ENCODE measurements at places on chromosomes 11 and 22.

- no peak for DNase-seq
Measured at GRCh38 chr22:45221201-45221600, 19.5 kb downstream of the KIAA0930 start.

DNA sequence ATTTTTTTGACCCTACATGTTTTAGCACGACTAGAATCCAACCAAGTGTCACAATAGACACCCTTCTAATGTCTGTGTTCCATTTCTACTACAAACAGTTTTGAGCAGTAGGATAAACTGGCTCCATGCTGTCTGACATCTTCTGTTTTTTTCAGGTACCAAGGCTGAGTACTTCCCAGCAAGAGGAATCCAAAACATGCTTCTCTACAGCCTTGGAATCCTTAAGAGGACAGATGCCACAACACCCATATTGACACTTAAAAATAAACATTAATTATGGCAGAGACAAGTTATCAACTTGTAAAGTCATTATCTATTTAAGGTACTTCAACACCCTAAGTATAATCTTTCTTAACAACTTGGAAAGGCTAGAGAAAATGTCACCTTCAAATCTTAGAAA, 54.2 kb downstream of the LGR4 start:
- DNase-seq: no peak

DNA sequence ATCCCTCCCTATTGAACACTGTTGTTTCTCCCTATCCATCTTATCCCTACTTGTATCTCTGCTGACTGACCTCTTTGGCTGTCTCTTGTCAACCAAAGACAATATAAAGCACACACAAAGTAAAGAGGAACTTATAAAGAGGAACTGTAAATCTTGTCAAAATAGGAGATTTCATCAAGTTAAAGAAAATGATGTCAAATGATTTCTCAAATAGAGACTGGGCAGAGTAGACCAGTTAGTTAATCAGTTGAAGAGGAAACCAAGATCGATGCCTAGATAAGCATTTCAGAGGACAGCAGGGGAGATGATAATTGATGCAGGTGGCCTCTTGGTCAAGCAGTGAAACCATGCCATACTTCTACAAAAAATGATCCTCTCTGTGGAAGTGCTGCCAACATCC, 22.7 kb downstream of the KCNQ1OT1 start:
- DNase-seq: no peak

DNA sequence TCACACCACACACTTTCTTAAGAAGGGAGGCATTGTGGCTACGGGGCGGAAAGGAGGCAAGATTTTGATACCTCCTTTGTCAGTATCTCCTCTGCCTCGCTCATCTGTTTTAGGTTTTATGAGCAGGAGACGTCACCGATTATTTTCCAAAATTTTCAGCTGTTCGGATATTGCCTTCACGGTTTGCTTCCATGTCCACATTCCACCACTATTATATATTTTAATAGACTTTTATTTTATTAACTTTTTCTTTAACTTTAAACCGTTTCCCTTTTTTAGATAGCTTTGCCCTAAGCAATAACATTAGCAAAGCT, 33.7 kb upstream of the CREB3L1 start:
- DNase-seq: no peak

DNA sequence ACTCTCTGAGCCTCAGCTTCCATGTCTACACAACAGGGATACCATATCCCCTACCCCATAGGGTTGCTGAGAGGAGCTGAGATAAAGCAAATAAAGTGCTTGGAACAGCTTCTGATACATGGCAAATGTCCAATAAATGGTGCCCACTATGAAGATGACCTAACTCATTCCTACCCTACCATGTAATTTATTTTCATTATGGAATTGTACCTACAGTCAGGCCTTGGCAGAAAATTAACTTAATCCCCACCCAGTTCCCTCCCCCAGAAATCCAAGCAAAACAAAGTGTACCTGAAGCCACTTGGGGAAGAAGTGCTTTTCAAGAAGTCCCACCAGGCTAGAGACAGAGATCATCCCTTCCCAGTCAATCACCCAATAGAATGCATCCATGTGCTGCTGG, 10.8 kb downstream of the SRRD start:
- DNase-seq: no peak

DNA sequence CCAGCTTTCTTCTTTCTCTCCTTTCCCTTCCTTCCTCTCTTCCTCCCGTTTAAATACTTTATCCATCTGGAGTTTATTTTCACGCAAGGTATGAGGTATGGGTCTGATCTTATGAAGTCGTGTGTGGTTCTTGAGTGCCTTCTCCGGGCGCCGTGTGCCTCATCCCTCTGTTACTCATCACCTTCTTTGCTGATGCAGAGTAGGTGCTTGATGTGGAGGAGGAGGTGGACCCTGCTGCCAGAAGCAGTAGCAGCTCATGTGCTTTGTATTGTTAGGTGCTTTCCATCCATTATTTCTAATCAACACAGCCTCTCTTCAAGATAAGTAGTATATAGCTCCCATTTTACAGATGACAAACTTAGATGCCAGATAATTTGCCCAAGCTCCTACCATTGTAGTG, 47.0 kb downstream of the TNRC6B start:
- DNase-seq: no peak

DNA sequence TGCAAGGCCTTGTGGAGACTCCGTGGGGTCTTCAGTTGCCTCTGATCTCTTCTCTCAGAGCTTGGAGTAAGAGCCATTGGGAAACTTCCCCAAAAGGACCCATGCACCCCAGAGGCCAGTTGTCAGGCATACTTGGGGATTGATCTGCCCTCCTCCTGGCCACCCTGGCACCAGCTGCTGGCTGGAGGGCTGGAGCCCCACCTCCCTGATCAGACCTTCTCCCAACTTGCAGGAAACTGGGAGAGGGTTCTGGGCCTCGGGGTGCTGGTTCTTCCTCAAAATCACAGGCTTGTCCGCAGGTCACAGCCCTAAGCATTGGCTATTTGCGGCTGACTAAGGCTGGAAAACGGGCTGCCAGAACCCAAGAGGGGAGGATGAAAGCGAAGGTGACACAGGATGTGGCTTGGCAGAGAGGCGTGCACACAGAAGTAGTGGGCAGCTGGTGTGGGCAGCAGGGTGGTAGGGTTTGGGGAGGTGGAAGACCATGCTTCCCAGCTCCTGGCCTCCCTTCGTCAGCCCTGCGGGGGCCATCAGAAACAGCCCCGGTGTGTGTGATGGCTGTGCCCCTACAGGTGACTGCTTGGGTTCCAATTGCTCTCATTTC, 1.3 kb upstream of the DGKZ start:
- no peak for DNase-seq

- no peak for DNase-seq
Measured at GRCh38 chr11:70348191-70348590, 50.1 kb upstream of the CTTN start.

DNA sequence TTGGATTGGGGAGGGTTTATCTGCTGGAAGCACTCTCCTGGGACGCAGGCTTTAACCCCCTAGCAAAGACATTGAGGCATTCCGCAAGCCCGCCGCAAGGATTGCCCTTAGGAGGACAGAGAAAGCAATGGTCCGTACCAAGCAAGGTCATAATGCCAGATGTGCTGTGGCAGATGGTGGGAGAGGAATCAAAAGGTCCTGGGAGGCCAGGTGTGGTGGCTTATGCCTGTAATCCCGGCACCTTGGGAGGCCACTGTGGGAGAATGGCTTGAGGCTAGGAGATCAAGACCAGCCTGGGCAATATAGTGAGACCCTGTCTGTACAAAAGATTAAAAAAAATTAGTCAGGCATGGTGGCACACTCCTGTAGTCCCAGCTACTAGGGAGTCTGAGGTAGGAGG, 12.4 kb upstream of the PRAME start:
- no peak for DNase-seq

DNA sequence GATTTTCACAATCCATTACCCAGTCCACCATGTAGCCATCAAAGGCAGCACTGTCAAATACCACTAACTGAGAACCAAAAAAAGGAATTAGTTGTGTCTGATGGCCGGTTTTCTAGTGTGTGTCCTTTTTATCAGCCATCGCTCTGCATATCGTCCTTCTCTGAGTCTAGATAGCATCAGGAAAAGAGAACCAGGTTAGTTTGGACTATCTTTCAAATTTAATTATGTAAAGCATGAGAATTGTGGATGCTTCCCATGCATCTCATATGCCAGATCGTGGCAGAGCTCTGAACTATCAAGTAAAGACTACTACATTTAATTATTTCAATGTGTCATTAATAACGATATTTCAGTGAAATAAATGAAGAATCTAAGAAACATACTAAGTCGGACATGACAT, 691.9 kb downstream of the FAM181B start:
- DNase-seq: no peak

DNA sequence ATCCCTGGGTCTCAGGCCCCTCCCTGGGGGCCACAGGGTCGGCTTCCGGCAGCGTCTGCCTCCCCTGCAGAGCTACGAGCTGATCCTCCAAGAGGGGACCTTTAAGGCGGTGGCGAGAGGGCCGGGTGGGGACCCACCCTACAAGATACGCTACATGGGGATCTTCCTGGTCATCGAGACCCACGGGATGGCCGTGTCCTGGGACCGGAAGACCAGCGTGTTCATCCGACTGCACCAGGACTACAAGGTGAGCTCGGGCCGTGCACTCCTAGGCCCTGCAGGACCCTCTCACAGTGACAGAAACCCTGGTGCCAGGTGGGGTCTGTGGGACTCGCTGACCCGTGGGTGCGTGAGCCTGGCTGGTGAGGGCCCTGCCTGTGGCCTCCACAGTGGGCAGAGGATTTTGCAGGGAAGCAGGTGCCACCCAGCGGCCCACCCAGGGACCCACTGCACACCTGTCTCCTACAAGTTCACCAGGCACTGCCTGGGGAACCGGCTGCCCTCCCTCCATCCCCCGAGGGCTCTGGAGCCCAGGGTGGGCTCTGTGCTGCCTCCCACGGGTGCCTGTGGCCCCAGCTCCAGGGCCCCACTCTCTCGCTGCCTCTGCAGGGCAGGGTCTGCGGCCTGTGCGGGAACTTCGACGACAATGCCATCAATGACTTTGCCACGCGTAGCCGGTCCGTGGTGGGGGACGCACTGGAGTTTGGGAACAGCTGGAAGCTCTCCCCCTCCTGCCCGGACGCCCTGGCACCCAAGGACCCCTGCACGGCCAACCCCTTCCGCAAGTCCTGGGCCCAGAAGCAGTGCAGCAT, 13.7 kb downstream of the MUC5B start:
- no peak for DNase-seq

- no peak for DNase-seq
Measured at GRCh38 chr11:78635814-78636506, 61.3 kb upstream of the NARS2 start.

- DNase-seq: no peak
Measured at GRCh38 chr11:74138021-74138420, 32.8 kb downstream of the C2CD3 start.

GRCh38 chr11:68843052-68843561, 1.4 kb upstream of the CPT1A start:
- no peak for DNase-seq

GRCh38 chr11:67211656-67212436, 54.4 kb upstream of the GRK2 start:
- no peak for DNase-seq

GRCh38 chr22:18022876-18023275, 1.5 kb downstream of the MICAL3 start:
- no peak for DNase-seq

DNA sequence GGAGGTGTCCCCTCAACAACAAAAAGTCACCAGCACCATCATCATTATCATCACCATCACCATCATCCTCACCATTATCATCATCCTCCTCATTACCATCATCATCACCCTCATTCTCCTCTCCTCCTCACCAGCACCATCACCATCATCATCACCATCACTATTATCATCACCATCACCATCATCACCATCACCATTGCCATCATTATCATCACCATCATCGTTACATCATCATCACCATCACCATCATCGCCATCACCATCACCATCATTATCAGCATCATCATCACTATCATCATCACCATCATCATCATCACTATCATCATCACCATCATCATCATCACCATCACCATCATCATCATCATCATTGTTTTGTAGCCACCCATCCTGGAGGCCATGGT, 212.6 kb downstream of the MN1 start:
- DNase-seq: no peak

- DNase-seq: no peak
Measured at GRCh38 chr11:78564490-78565467, 9.9 kb downstream of the NARS2 start.

- DNase-seq: no peak
Measured at GRCh38 chr11:35313760-35314153, 105.6 kb downstream of the SLC1A2 start.

DNA sequence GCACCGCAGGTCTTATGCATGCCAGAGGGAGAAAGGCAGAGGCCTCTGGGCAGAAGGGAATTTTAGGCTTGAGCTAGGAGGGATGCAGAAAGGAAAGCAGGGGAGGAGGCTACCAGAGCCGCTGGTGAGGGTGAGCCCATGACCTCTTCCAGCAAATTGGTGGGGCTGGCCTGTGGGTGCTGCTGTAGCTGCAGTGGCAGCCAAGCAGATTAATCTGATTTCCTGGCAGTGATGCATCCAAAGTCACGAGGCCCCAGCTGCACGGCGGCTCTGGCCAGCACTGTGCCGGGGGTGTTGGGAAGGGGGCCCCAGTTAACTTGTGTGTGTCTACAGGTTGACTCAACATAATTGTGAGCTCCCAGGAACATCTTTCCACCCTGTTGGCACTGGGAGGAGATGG, 41.4 kb upstream of the B3GAT1 start:
- no peak for DNase-seq

DNA sequence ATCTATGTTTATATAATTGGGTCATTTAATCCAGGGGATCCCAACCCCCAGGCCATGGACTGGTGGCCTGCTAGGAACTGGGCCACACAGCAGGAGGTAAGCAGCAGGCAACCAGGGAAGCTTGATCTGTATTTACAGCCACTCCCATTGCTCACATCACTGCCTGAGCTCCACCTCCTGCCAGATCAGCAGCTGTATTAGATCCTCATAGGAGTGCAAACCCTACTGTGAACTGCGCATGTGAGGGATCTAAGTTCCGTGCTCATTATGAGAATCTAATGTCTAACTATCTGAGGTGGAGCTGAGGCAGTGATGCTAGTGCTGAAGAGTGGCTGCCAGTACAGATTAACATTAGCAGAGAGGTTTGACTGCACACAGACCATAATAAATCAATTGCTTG, 32.8 kb downstream of the MS4A2 start:
- DNase-seq: no peak

- DNase-seq: no peak
Measured at GRCh38 chr11:107756553-107756952, 44.7 kb upstream of the SLN start.

DNA sequence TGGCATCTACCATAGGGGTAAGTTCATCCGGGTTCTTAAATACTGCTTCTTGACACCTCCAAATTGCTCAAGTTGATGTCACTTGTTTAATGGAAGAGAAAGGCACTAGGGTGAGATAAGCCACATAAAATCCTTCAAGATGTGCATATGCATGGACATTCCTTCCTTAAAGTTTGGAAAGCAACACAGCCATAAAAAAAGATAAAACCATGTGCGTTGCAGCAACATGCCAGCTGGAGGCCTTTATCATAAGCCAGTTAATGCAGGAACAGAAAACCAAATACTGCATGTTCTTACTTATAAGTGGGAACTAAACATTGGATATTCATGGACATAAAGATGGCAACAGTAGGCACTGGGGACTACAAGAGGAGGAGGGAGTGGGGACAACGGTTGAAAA, 8.0 kb upstream of the IL18BP start:
- no peak for DNase-seq

GRCh38 chr11:2529173-2529572, 84.4 kb downstream of the KCNQ1 start:
- DNase-seq: no peak

- DNase-seq: no peak
Measured at GRCh38 chr11:107621081-107621480, 30.1 kb downstream of the ELMOD1 start.

Data from NK-92 treated with Interleukin-12 subunit alpha and Interleukin-12 subunit beta, amount 100 ng/mL, for 24 hours (cell line).